ENCODE measurements at places on chromosomes 1 and 21.

GRCh38 chr1:112869895-112870294 lies 86.1 kb downstream of the SLC16A1 start:
- DNase-seq, result no peak

GRCh38 chr21:20856926-20857325 lies 141.3 kb upstream of the NCAM2 start:
- DNase-seq, result no peak

DNA sequence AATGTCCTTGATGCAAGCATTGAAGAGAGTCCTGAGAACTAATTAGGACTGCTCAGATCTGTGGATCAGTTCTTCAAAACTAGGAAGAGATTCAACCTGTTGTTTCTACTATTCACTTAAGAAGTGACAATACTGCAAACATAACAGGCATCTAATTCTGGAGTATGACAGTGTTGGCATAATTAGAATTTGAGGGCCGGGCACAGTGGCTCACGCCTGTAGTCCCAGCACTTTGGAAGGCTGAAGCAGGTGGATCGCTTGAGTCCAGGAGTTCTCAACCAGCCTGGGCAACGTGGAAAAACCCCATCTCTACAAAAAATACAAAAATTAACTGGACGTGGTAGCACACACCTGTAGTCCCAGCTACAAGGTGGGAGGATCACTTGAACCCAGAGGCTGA lies 8.0 kb upstream of the FOXJ3 start:
- no peak for DNase-seq

DNA sequence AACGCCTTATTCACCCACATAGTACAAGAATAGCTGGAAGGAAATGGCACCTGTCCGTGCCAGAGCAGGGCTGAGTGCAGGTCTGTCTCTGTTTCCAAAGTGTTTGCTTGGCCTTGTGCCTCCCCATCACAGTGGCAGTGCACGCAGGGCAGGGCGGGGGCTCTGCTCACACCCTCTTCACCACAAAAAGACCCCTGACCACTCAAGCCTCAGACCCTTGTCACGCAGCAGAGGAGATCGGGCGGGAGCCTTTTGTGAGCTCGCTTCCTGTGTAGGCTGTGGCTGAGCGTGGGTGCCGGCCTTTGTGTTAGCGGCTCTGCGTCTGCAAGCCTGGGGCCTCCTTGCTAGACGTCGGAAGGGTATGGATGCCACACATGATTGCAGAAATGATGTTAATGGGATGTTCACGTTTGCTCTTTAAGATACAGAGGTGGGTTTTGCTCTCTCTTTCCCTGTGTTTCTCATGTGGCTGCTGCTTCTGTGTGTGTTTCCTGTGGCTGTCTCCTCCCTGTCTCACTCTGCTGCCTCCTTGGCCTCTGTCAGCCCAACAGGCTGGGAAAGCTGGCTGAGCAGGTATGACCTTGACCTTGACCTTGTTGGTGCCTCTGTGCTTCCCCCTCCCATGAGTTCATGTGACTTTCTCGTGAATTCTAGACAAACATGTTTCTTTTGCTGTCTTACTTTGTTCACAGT lies 45.4 kb downstream of the S100B start:
- no peak for DNase-seq

GRCh38 chr21:45506241-45506817 lies 35.9 kb downstream of the SLC19A1 start:
- no peak for DNase-seq

DNA sequence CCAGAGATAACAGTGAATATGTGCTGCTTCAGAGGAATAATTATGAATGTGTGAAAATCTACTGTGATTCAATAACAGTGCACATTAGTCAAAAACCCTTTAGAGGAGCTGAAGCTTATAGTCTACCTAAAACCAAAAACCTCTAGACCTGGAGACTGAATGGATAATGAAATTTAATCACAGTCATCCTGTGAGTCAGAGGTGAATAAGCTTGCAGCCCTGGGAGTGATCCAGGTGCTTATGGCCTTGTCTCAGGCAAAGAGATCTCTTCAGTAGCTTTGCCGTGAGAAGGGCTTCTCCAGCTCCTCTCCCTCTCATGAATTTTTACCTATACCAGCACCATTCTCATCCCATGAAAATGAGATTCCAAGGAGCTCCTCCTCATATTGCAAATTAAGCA lies 81.3 kb upstream of the RGS4 start:
- no peak for DNase-seq

DNA sequence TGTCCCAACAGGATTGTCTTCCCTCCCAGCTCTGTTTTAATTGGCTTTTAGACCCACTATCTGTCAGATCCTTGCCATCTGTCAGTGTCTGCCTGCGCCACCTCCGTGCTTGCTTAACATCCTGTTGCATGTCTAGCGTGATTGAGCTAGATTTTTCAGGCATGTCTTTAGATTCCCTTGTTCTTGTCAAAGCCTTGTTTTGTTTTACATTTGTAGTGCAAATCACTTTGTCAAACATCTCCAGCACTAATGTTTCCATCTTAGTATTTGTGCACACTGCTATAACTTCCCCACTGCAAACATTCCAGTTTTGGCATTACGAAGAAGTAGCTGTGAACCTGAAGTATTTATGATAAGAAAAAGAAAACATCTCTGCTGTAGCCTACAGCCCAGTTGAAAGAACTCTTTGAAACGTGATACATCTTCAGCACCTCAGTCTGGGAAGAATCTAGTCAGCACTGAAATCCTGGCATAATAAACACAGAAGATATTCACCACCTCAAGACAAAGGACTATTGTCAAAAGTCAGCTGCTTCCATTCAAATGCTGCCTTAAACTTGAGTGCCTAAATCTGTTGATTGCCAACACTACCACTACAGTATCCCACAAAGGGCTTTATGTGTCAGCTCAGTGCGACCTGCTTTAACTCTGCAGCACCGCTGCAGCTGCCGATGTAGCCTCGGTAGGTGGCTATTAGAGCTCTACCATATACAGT lies 105.0 kb downstream of the FNBP1L start:
- DNase-seq, result no peak

DNA sequence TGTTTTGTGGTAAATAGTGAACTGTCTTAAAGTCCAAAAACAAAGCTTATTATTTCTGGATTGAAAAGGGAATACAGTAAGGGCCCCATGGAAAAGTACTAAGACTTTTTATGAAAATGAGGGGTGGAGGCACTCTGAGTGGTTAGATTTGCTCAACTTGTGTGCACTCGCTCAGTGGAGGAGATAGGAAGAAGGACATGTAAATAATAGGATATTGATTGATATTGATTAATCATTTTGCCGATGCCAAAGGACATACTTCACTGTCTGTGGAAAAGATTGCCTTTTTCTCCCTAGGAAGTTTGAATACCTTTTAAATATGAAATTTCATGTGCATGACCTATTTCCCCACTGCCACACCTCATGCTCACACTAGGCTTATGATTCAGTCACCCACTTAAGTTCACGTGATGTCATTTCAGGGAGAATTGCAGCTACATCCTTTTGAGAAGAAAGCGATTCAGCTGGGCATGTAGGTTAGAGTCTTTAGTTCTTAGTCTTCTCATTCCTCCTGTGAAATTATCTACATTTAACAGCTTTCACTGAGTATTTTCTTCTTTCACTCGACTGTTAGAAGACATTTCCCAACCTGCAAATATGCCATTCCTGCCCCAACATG lies 5.0 kb downstream of the MTR start:
- DNase-seq, result no peak

- DNase-seq, result no peak
Measured at GRCh38 chr1:194644528-194644927, 1458.1 kb upstream of the B3GALT2 start.

DNA sequence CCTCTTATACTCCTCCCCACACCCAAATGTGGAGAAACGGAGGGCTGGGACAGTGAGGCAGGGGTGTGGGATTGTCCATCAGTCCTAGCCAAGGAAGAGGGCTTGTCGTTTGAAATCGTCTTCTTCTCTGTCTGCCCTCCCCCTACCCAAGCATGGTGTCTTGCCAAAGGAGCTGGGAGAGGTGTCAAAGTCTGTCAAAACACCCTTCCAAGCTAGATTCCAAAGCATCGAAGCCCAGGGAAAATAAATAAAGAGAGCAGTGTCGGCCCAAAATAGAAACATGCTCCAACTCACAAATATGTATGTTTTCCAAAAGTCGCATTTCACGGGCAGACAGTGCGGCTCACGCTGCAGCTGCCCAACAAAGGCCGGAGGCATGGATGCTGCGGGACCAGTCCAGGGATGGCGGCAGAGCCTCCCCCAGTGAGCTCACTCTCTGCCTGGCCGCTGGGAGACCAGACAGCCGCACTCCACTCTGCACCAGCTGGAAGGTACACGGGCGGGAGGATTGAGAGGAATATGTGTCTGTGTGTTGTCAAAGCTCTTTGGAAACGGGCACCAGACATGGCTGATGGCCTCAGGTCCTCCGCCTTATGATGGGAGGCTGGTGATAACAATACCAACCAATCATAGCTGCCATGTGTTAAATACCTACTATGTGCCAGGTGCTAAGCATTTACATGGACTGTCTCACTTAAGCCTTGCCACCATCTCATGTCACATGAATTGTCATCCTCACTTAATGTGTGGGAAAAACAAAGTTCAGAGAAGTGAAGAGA lies 3.9 kb downstream of the DISP3 start:
- DNase-seq, result no peak

DNA sequence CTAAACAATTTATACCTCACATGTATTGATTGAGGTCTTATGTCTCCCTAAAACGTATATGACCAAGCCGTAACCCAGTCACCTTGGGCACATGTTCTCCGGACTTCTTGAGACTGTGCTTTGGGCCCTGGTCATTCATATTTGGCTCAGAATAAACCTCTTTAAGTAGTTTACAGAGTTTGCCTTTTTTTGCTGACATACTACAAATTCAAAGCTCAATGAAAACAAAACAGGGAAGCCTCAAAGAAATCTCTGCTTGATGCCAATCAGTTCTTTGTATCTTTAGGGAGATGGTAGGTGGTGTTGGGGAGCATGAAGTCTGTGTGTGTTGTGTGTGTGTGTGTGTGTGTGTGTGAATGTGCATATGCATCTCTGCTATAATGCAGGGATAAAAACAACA lies 247.0 kb downstream of the KCNJ6 start:
- no peak for DNase-seq

DNA sequence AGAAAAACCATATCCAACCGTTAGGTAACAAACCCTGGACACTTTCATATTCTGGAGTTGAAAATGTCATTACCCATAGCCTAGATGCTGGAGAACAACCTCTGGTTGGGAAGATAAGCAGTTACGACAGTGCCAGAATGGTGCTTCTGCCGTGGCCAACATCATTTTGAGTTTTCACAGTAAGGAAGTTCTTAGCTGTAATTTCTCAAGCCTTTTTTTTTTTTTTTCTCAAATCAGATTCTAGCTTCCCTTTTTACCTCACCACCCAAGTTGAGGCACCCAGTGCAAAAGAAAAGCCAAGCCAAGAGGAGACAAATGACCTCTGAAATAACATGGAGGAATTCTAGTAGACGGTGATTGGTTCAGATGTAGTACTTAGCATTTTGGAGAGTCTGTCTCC lies 21.8 kb downstream of the PPT1 start:
- no peak for DNase-seq

- no peak for DNase-seq
Measured at GRCh38 chr1:231183639-231184590, 22.1 kb downstream of the TRIM67 start.

DNA sequence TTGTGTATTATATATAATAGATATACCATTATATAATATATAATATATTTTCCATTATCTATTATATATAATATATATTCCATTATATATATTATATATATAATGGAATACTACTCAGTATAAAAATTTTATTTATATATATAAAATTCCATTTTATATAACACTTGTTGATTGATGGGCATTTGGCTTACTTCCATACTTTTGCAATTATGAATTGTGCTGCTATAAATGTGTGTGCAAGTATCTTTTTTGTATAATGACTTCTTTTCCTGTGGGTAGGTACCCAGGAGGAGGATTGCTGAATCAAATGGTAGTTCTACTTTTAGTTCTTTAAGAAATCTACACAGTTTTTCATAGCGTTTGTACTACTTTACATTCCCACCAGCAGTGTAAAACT lies 1211.1 kb downstream of the NCAM2 start:
- DNase-seq, result no peak

GRCh38 chr1:162353702-162354101 lies 23.0 kb downstream of the SPATA46 start:
- no peak for DNase-seq

DNA sequence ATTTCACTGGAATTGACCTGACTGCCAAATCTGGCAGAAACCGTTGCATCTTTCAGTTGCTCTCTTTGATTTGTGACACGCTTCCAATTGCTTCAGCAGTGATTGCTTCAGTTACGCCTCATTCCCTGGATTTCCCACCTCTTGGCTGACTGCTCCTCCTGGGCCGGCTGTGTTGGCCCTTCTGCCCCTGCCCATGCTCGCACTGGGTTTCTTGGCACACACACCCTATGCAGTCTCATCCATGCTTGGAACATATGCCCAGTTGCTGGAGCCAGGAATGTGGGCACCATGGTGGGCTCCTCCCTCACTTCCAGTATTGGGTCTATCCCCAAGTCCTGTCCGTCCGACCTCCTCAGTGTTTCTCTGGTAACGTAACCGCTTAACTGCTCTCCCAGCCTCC lies 2.2 kb upstream of the ZBTB21 start:
- no peak for DNase-seq

GRCh38 chr1:79646880-79647279 lies 640.4 kb upstream of the ADGRL4 start:
- DNase-seq, result no peak

- DNase-seq, result no peak
Measured at GRCh38 chr21:17195976-17196375, 316.9 kb upstream of the CXADR start.

- DNase-seq, result no peak
Measured at GRCh38 chr1:204684206-204684570, 1.4 kb downstream of the LRRN2 start.

DNA sequence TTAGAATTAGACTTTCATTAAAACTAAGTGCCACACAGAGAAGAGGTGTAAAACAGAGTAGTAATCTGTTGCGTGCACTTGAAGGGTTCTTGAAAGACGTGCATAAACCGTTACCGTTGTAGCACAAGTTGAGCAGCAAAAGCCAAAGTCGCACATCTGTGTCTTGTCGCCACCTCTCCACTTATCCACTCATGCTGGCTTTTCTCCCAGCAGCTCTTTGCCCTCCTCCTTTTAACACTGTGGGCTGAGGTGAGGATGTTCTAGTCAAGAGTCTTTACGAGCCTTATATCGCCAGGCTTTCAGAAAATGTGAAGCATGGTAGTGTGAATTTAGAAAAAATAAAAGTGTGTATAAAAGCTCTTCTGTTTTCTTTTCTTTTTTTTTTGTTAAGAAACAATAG lies 48.0 kb downstream of the NR5A2 start:
- DNase-seq, result no peak

- DNase-seq, result no peak
Measured at GRCh38 chr1:222370081-222370912, 177.6 kb downstream of the HHIPL2 start.

GRCh38 chr1:18037651-18038050 lies 69.9 kb upstream of the IGSF21 start:
- peak; percentile 66 for DNase-seq
